ENCODE measurements at places on chromosomes 7 and 10.

- H3K4me1 ChIP-seq: peaks cover 32% of the 10 kb centered on the region
- no peak overlapping the region for H3K27ac ChIP-seq
- no peaks in the 10 kb centered on the region for H3K27me3 ChIP-seq
- peak; percentile 76 for DNase-seq
Measured at GRCh38 chr10:71608819-71609768, 110.5 kb downstream of the C10orf105 start.

- H3K4me3 ChIP-seq: no peak overlapping the region
- H3K27ac ChIP-seq: no peak overlapping the region
- no peaks in the 10 kb centered on the region for H3K27me3 ChIP-seq
Measured at GRCh38 chr7:55641811-55642210, 69.5 kb upstream of the VOPP1 start.

DNA sequence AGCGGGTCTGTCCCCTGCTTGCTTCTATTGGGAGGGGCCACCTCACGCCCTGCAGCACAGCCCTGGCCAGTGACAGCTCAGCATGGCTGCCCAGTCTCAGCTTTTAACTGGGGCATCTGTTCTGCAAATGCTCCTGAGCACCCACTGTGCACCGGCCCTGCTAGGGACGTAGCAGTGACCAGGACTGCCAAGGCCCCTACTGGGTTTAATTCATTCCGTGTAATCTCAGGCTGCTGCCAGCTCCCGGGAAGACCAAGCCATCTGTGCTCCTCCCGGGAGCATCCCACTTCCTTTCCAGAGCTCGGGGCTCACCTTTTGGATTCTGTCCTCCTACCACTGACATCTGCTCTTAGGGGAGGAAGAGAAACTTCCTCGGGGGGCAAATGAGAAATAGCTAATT is 85.2 kb downstream of the ADARB2 start:
- H3K27me3 ChIP-seq: no peaks in the 10 kb centered on the region
- no peaks in the 10 kb centered on the region for H3K4me1 ChIP-seq
- H3K36me3 ChIP-seq: no peaks in the 10 kb centered on the region
- no peak overlapping the region for H3K4me3 ChIP-seq

- no peak overlapping the region for H3K4me3 ChIP-seq
- H3K27me3 ChIP-seq: no peaks in the 10 kb centered on the region
- no peak for DNase-seq
- H3K4me1 ChIP-seq: peaks cover 4% of the 10 kb centered on the region
Measured at GRCh38 chr7:815284-816216, 16.7 kb upstream of the SUN1 start.

DNA sequence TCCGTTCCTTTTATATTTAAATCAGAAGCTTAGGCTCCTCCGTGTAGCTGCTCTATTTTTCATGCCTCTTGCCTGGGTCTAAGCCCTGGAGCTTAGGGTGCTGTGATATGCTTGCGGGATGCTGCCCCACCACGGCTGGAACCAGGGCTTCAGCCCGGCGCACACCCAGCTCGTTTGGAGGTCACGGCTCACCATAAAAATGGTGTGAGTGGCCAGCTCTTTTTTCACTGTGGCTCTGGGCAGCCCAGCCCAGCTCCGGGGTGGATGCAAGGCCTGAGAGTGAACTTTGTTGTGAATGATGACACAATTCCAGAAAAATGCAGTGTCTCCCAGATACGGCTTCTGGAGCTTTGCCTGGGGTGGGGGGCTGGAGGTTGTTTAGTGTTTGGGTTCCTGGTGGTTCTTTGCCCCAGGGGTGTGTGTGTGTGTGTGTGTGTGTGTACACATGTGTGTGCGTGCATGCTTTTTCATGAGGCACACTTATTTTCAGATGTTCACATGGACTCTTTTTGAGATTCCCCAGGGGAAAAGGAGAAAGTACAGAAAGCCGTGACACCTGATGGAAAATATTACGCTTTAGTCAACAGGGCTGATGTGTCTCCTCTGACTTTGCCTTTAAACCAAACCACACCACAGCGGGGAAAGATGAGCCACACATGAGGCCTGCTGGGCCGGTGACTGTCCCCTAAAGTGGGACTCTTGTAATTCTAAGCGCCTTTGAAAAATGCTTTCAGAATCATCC is 46.2 kb downstream of the GRK5 start:
- H3K27ac ChIP-seq: peak overlapping the region; percentile 55
- H3K27me3 ChIP-seq: no peaks in the 10 kb centered on the region
- DNase-seq: peak; percentile 80
- H3K4me3 ChIP-seq: peak overlapping the region; percentile 11
- peaks cover 19% of the 10 kb centered on the region for H3K4me1 ChIP-seq

DNA sequence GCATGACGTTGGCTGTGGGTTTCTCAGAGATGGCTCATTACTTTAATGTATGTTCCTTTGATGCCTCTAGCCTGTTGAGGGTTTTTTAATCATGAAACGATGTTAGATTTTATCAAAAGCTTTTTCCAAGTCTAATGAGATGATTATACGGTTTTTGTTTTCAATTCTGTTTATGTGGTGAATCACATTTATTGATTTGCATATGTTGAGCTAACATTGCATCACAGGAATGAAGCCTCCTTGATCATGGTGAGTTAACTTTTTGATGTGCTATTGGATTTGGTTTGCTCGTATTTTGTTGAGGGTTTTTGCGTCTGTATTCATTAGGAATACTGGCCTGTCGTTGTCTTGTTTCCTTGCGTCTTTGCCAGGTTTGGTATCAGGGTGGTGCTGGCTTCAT is 52.3 kb upstream of the PTPN12 start:
- no peaks in the 10 kb centered on the region for H3K4me1 ChIP-seq
- no peak overlapping the region for H3K27ac ChIP-seq
- no peak for DNase-seq
- H3K36me3 ChIP-seq: no peaks in the 10 kb centered on the region
- no peaks in the 10 kb centered on the region for H3K27me3 ChIP-seq

DNA sequence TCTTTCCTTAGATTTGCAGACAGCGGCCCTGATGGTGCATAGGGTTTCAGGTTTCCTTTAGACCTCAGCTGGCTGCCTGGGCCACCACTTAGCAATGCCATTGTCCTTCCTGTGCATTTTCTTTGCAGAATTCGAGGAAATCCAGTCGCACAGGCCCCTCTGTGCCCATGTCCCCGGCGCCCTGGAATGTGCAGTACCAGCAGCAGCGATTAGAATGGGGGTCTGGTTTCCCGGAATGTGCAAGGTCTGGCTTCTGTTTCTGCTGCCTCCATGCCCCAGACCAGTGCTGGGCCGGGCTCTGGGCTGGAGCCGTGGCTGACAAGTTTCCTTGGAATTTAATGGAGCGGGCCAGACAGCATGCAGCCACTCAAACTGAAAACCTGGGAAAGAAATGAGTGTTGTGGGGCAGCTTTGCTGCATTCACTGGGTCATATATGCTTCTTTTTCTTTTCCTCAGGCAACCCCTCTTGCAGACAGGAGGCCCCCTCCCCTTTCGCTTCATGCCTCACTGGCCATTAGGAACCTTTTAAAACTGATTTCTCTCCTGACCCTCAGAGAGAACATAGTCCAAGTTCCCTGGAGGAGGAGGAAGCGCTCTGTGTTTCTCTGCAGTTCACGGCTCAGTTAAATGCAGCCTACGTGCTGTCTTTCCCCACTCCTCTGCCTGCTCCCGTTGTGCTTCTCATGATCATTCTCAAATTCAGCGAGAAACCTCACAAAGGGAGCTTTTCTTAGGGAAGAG is 14.4 kb downstream of the HTRA1 start:
- no peak overlapping the region for H3K27ac ChIP-seq
- H3K4me3 ChIP-seq: no peak overlapping the region
- H3K27me3 ChIP-seq: no peaks in the 10 kb centered on the region
- DNase-seq: no peak
- no peaks in the 10 kb centered on the region for H3K36me3 ChIP-seq

- H3K27me3 ChIP-seq: no peaks in the 10 kb centered on the region
- no peak for DNase-seq
- H3K36me3 ChIP-seq: no peaks in the 10 kb centered on the region
- no peaks in the 10 kb centered on the region for H3K4me1 ChIP-seq
- H3K4me3 ChIP-seq: no peak overlapping the region
Measured at GRCh38 chr7:31583526-31583925, 69.6 kb downstream of the ITPRID1 start.

- peak overlapping the region; percentile 44 for H3K27ac ChIP-seq
- no peak overlapping the region for H3K4me3 ChIP-seq
- no peaks in the 10 kb centered on the region for H3K27me3 ChIP-seq
- H3K4me1 ChIP-seq: peaks cover 12% of the 10 kb centered on the region
- H3K36me3 ChIP-seq: no peaks in the 10 kb centered on the region
Measured at GRCh38 chr7:98049034-98049433, 57.6 kb upstream of the LMTK2 start.

DNA sequence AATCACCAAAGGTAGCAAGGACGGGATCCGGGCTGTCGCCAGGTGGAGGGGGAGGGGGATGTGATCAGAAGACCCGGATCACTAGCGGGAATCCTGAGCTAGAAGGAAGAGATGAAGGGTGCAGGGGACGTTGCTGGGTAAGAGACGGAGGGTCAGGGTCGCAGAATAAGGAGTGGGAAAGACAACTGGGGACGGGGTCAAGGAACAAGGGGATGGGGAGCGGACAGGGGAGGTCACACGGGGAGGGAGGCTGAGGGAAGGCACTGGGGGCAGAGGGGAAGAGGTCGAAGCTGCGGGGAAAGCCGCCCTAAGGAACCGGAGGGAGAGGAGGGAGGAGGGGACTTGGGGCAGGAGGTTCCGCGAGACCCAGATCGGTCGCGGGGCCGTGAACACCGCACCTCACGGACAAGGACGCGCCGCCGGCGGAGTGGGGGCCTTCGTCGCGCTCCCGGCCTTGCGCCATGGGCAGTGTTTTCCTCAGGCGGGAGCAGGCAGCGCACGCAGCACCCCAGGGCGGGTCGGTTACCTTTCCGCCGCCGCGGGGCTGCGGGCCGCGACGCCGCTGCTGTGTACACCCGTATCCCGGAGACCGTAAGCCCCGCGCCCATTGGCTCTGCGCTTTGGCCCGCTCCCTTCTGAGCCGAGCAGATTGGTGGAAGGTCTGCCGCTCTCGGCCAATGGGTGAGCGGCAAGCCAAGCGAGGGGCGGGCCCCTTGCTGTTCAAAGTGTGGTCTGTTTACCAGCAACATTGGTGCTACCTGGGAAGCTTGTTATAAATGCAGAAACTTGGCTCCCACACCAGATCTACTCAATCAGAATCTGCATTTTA is at the start of gene CFAP43:
TSS of gene CFAP43 (minus strand) at position 581 of the 829 bp plus-strand sequence. CDS start at position 463, 118 bp downstream.
- H3K4me3 ChIP-seq: peak within 1 kb of the TSS; percentile 71
- no peaks in the 10 kb centered on the region for H3K27me3 ChIP-seq
- H3K36me3 ChIP-seq: no peaks in the 10 kb centered on the region
- peak; percentile 93 for DNase-seq
- no peaks in the 10 kb centered on the region for H3K4me1 ChIP-seq

- no peaks in the 10 kb centered on the region for H3K36me3 ChIP-seq
- no peak overlapping the region for H3K27ac ChIP-seq
- DNase-seq: no peak
Measured at GRCh38 chr7:122316467-122317388, 12.2 kb upstream of the FEZF1 start.

- H3K4me3 ChIP-seq: no peak overlapping the region
- H3K4me1 ChIP-seq: peaks cover 15% of the 10 kb centered on the region
- H3K27ac ChIP-seq: no peak overlapping the region
- H3K36me3 ChIP-seq: no peaks in the 10 kb centered on the region
- no peaks in the 10 kb centered on the region for H3K27me3 ChIP-seq
Measured at GRCh38 chr7:24073651-24074420, 210.2 kb upstream of the NPY start.

DNA sequence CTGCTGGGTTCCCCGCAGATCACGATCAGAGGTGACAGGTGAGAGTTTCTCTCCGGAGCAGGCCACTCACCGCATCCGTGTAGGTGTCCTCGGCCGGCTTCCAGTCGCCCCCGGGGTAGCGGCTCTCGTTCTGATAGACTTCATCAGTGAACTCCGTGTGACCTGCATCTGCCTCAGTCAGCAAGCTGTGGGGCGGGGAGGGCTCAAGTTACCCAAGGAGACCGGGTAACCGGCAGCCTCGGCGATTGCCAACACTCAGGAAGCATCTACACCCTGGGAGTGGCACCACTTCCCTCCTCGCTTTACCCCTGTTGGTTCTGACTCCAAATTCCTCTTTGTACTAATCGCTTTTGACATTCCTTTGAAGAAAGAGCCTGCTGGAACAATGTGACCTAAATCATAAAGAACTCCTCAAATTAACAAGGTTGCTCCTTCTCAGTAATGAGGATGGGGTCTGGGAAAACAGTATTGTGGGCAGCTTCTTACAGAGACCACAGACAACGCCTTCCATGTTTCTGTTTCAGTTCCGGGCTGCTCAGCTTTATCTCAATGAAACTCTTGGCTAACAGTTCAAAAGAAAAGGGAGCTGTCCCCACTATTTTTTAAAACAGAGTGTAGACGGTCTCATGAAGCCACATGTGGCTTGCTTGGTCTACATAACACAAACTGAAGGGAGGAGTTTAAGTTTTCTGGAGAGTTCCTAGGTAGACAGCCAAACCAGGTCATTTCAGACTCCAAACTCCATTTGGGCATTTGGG is 118.1 kb downstream of the MYOF start:
- no peak overlapping the region for H3K27ac ChIP-seq
- H3K36me3 ChIP-seq: no peaks in the 10 kb centered on the region

GRCh38 chr7:23717788-23718187 is 7.8 kb downstream of the STK31 start:
- no peaks in the 10 kb centered on the region for H3K27me3 ChIP-seq
- no peak for DNase-seq
- H3K27ac ChIP-seq: no peak overlapping the region
- no peak overlapping the region for H3K4me3 ChIP-seq
- H3K4me1 ChIP-seq: peaks cover 17% of the 10 kb centered on the region

- no peaks in the 10 kb centered on the region for H3K36me3 ChIP-seq
- H3K27me3 ChIP-seq: no peaks in the 10 kb centered on the region
- no peak overlapping the region for H3K4me3 ChIP-seq
Measured at GRCh38 chr7:95317546-95317945, 6.8 kb downstream of the PON1 start.

DNA sequence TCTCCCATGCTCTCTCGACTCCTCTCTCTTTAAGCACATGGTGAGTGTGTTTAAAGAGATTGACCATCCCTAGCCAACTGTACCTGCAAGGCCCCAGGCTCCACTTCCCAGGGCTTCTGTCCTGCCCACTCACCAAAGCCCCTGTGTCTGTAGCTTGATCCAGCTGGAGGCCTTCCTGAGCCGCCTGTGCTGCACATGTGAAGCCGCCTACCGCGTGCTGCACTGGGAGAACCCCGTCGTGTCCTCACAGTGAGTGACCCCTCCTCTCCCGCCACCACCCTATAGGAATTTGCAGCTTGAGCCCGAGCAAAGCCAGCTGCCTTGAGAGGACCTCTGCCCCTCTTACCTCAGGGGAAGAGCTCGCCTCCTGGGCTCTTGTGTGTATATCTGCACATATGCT is 11.2 kb downstream of the ZFYVE27 start:
- H3K36me3 ChIP-seq: peaks cover 63% of the 10 kb centered on the region
- no peak for DNase-seq
